Neural crest cell (in vitro differentiated cells): ENCODE measurements at places on chromosomes 3 and 15.

GRCh38 chr15:92471288-92471687, 77.6 kb downstream of the ST8SIA2 start:
- no peak for DNase-seq

DNA sequence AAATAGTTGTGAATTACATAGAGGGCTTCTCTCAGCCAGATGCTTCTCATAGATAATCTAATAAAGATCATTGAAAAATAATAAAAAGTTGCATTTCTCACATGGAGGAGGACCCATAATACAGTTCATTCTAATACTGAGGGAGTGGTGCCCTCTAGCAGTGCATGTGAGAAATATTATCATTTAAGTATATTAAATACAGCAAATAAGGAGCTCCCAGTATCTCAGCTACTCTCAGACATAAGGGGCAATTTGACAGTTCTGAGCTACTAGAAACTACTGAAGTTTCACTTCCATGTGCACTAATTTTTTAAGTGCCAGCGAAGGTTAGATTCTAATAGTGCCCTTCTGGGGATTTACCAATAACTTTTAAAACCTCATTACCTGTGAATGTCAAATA, 188.3 kb downstream of the IL5RA start:
- no peak for DNase-seq

- DNase-seq = no peak
These were observed 18.8 kb downstream of the BLM start for GRCh38 chr15:90735923-90736322.

- no peak for DNase-seq
These were observed 45.4 kb downstream of the MAGEF1 start for GRCh38 chr3:184666442-184666841.
